Stimulated activated CD4-positive, alpha-beta T cell treated with anti-CD3 and anti-CD28 coated beads, TNF-alpha, amount 100 ng/mL, for 1 hour (primary cell): ENCODE measurements at places on chromosomes 11 and 22.

GRCh38 chr11:69537855-69538640 is 56.6 kb downstream of the LINC01488 start:
- no peak for DNase-seq

DNA sequence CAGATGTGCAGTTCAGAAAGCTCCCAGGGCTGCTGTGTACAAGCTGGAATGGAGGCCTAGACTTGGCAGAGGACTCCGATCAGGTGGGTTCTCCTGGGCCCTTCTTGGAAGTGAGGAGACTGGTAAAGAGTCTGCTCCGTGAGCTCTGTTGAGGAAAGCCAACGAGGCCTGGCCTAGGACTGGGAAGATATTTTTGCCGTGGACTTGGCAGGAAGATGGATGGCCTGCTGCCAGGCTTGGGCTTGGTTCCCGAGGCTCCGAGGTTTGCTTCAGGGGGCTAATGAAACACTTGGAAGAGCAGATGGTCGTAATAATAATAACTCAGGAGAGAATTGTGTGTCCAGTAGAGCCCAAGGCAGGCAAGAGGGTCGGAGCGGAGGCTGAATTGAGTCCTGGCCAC is 3.9 kb downstream of the GALR3 start:
- DNase-seq, result no peak

DNA sequence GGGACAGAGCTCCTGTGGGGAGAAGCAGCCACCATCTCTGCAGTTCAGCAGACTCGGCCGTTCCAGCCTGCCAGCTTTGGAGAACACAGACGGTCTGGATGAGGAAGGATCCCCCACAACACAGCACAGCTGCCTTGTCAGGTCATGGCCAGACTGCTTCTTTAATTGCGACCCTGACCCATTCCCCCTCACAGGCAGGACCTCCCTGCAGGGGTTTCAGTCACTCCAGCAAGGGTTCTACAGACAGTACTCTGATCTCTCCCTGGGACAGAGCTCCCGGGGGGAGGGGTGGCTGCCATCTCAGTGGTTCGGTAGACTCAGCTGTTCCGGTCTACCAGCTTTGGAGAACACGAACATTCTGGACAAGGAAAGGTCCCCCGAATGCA is 173.5 kb downstream of the TTC28 start:
- no peak for DNase-seq

- DNase-seq, result no peak
These were observed 52.7 kb downstream of the RTL6 start for GRCh38 chr22:44445307-44445680.

DNA sequence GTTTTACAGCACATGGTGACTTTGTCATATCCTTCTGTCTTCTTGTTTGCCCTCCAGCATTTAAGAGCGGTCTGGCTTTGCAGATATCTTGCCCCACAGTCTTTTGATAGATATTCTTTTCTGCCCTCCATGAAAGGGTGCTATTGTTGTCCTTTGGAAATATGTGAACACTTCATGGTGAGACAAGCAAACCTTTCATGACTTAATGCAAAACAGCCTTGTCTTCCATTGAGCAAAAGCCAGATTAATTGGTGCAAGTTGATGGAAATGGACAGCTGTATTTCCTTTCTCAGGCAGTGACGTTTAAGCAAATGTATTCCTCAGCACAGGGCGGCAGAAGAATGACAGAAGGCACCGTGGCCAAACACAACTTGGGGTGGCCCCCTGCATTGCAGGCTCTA is 4.4 kb downstream of the DCPS start:
- no peak for DNase-seq

- DNase-seq, result no peak
These were observed 28.3 kb upstream of the WNT11 start for GRCh38 chr11:76234416-76235232.

DNA sequence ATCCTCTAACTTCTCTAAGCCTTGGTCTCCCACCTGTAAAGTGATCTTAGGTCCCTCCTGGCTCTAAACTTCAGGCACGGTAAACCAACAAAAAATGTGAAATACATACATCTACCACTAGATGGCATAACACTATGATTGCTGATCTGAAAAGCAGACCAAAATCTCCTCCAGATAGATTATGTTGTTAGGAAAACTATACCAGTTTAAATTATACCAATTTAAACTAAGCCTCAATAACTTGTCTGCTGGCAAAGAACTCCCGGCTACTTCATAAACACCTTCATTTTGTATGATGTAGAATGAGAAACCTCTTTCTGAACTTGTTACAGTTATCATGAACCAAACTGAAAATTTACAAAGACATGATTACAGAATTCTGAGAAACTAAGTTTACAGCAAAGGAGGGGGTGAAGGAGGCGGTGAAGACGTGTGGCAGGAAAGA is 85.9 kb downstream of the SBF2 start:
- DNase-seq, result no peak

DNA sequence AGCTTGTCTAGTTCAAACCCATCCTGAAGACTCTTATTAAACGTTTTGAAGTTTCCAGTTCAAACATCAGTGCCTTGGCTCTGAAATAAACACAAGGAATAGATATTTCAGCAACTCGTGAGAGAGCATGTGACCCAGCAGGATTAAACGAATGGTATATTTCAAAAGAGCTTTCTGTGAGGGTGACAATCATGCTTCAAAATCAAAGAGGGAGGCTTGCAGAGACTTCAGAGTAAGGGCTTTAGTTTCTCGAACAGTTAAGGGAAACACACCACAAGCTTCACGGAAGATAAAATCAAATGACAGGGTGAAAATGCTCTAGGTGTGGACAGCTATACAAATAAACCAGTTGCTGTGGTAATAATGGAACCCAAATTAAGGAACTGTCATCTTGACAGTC is 1.4 kb downstream of the HPS4 start:
- DNase-seq, result no peak

- DNase-seq, result no peak
These were observed 32.0 kb downstream of the SPECC1L start for GRCh38 chr22:24302591-24302990.

DNA sequence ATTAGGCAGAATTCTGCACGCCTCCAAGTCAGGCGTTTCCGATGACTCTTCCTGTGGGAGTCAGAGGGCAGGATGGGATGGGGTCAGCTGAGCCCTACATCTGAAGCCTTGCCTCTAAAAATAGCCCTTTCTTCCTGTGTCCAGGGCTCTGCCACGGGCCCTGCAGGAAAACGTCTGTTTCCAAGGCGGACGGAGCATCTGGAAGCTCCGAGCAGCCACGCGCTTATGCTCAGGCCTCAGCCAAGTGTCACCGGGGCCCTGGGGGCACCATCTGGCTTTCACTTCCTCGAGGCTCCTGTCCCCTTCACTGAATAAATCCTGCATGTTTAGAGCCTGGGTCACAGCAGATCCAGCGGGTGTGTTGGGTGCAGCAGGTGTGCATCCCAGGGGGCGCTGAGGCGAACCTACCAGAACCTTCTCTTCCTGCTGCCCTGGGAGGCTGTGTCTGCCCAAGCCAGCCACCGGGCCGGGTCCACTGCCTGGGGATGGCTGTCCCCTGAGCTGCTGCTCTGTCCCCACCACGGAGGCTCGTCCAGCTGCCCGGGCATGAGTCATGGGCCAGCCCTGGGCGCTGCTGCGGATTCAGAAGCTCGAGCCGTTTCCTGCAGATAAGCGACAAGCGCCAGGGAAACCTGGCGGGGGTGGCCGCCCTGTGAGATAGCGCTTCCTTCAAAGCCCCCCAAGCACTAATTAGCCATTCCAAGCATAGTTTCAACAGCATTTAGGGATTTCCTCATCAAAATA is 32.0 kb upstream of the LINC01488 start:
- no peak for DNase-seq

- DNase-seq, result no peak
These were observed 380.1 kb downstream of the SHANK2 start for GRCh38 chr11:70872299-70872698.

DNA sequence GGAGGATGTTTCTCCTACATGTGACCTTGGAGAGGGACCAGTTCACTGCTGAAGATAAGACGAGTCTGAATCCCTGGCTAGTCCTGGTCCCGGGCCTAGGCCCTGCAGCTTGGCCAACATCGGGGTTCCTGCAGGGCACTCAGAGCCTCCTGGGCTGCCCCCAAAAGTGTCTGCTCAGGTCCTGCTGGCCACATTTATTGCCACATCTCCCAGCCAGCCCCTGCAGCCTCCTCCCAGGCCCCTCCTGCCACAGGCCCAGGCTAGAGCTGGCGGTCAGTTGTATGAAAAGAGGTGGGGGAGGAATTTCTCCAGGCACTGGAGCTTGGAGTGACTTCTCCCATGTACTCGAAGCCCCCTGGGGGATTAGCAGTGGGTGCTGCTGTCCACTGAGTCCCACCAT is 56.5 kb upstream of the PPARA start:
- no peak for DNase-seq

DNA sequence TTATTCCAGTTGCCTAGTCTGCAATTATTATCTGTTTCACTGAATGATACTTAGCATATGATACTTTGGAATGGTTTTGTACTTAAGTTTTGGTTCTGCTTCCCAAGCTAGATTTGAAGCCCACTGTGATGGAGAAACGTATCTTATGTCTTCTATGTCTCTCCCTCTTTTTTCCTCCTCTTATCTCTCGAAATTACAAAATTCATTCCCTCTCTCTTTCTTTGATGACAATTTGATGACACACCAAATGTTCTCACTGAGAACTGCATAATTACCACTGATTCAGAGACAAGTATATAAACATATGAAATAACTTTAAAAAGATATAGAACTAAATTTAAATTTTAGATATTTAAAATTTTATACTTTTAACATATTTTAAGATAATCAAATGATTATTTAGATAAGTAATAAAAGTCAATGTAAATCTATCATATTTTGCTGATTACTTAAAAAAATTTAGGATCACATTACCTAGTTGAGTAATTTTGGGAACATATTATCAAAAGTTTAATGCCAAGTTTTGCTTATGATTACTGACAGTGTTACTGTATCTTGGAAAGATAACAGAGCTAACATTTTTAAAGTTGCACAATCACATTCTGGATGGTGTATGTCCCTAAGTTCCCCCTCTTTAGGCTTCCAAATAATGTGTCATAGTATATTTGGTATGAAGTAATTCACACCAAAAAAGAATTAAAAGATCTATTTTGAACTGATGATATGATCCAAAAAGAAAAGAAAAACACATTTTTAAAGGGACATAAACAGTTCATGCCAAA is 255.3 kb downstream of the SBF2 start:
- DNase-seq, result no peak

GRCh38 chr11:230431-230830 is 5.7 kb downstream of the SIRT3 start:
- no peak for DNase-seq

DNA sequence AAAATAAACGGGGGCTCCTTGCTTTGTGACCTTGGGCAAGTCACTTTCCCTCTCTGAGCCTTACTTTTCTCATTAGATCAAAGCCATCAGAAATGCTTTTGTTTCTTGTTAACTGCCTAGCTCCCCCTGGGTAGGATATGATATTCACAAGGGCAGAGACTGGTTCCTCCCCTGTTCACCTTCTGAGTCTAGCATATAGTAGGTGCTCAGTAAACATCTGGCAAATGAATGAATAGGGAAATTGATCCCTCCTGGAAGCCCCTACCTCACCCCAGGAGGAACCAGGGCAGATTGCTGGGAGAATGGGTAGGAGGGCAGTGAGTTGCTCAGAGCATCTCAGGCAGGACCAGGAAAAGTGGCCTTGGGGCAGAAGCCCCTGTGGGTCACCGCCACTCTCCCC is 6.6 kb upstream of the SAC3D1 start:
- DNase-seq, result no peak

DNA sequence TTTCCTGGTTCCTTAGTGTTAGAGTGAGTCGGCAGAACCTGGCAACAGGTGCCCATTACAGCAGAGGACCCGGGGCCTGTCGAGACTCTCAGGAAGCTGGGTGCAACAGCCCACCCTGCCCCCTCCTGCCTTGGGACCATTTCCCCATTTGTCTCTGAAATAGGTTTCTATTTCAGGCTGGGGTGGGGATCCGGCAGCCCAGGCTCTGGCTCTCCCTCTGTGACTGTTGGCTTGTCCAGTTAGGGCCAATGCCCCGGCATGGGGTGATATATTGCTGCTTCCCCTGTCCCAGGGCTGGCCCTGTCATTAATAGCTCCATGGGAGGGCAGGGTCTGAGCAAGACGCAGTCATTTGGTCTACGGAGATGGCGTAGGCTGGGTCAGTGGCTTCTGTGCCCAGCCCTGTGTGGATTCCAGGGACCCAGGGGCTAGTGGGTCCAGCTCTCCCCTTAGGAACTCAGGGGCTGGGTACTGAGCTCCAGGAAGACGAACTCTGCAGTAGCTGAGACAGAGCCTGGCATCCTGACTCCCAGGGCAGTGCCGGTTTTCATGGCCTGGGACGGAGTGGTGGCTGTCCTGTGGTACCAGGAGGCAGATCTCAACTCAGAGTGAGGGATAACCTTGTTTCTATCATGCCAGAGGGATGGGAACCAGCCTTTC is 2.7 kb downstream of the P2RY6 start:
- no peak for DNase-seq

GRCh38 chr11:124199702-124200101 is 16.6 kb downstream of the OR10D3 start:
- no peak for DNase-seq

DNA sequence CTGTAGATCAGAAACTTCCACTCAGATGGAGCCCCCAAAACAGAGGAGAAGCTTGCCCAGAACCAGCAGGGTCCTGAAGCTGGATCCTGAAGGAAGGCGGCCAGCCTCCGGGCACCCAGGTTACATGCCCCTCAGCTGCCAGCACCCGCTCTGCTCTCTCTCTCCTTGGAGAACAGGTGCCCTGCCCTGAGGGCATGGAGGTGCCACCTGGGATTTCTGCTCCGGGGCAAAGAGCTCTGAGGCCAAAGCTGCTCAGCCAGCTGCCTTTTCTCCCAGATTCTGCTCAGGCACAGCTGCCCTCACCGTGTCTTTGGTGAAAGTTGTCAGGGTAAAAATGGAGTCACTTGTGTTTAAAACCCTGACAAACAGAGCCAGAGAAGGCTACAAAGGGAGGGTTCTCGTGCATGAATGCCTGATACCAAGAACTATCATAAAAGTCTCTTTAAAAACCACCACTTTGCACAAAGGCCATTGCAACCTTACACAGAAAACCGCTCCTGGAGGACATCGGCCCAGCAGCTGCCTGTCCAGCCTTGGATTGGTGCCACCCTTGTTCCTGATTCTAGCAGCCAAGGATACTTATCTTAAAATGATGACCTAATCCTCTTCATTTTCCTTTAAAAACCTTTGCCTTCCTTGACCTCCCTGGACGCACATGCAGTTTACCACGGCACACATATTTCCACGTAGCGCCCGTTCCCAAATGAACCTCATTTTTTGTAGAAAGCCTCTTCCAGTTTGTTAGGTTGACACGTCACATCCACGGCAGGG is 140.0 kb downstream of the CACNA1I start:
- DNase-seq, result no peak

GRCh38 chr22:45328822-45329529 is 19.2 kb downstream of the FAM118A start:
- DNase-seq, result no peak

GRCh38 chr22:30747493-30747892 is 52.8 kb downstream of the OSBP2 start:
- DNase-seq, result no peak
